ENCODE measurements at places on chromosomes 7 and 10. TPM values are rescaled to one million over a fixed set of nuclear protein-coding genes. Genes with fewer than 3 reads are reported as not detected.

PSTK gene
- total RNA-seq, result 5.8 TPM

GRCh38 chr7:151722533-151722932 lies 154.4 kb downstream of the PRKAG2 start:
- DNase-seq, result no peak

DNA sequence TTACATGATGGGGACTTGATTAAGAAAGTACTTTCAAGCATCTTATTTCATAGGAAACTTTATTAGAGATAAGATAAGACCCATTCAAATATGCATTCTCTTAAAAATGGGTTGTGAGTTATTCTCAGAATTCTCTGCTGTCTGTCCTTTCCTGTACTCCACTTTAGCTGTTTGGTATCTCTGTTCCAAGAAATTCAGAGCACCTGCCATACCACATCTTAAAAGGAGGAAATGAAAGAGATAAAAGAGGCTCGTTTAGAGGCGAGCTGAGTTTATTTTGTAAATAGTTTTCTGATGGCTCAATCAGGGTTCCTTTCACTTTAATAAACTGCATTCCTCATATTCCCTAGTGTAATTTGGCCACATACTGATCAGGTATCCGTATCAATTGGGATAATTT lies 87.2 kb downstream of the MDFIC start:
- DNase-seq, result no peak

GRCh38 chr7:123548406-123548805 lies 9.2 kb downstream of the NDUFA5 start:
- DNase-seq, result no peak

DNA sequence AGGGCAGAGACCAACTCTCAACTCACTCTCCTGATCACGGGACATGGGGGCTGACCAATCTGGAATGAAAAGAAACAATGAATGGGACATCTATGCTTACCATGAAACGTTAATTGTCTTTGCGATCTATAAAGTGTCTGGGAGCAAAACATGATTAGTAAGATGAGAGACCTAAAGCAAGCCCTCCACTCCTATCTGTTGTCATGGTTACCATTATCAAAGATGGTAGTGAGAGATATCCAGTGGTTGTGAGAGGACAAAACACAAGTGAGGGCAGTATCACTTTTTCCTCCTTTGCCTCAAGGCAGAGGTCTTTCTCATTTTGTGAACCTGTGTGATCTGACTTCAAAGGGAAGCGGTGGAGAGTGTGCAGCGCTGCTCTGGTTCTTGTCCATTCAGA lies 130.1 kb downstream of the LSM5 start:
- DNase-seq, result no peak
